ENCODE measurements at places on chromosomes 6 and 20. TPM values are rescaled to one million over a fixed set of nuclear protein-coding genes. Genes with fewer than 3 reads are reported as not detected.

LRP11 gene
- 28.2 TPM for total RNA-seq

IYD gene
- total RNA-seq = not detected

LAMP5 gene
- not detected for total RNA-seq

VWA7 gene
- 0.67 TPM for total RNA-seq

TINAG gene
- total RNA-seq = not detected

YIPF3 gene
- total RNA-seq = 110 TPM

ULBP2 gene
- total RNA-seq = 6.6 TPM

CD93 gene
- total RNA-seq = not detected

HLA-DOB gene
- total RNA-seq = 0.30 TPM

FAM162B gene
- total RNA-seq = 19.8 TPM

GJA10 gene
- not detected for total RNA-seq

KCNQ5 gene
- 0.30 TPM for total RNA-seq

TRMT11 gene
- total RNA-seq = 14.1 TPM

PSMG4 gene
- 29.4 TPM for total RNA-seq

EPHA7 gene
- 0.34 TPM for total RNA-seq

RIPOR3 gene
- total RNA-seq = 0.30 TPM

PDE7B gene
- 5.6 TPM for total RNA-seq

SENP6 gene
- 37.7 TPM for total RNA-seq

HLA-DOA gene
- total RNA-seq = not detected

NDRG3 gene
- total RNA-seq = 14.4 TPM

SLC44A4 gene
- not detected for total RNA-seq

TP53TG5 gene
- total RNA-seq = not detected

DEFB110 gene
- not detected for total RNA-seq

LY6G5C gene
- total RNA-seq = 2.2 TPM

ESR1 gene
- total RNA-seq = under 0.01 TPM

C6orf89 gene
- 25.7 TPM for total RNA-seq

DOP1A gene
- 7.2 TPM for total RNA-seq

MAN1A1 gene
- total RNA-seq = 21.4 TPM

ATP5F1E gene
- total RNA-seq = 16.8 TPM

FKBP1C gene
- total RNA-seq = under 0.01 TPM

NXT1 gene
- 45.5 TPM for total RNA-seq

FNDC1 gene
- total RNA-seq = 0.17 TPM

RFX6 gene
- not detected for total RNA-seq

AURKA gene
- total RNA-seq = 81.8 TPM

All from bronchus fibroblast of lung (primary cell).